ENCODE measurements at places on chromosomes 3 and 15.

DNA sequence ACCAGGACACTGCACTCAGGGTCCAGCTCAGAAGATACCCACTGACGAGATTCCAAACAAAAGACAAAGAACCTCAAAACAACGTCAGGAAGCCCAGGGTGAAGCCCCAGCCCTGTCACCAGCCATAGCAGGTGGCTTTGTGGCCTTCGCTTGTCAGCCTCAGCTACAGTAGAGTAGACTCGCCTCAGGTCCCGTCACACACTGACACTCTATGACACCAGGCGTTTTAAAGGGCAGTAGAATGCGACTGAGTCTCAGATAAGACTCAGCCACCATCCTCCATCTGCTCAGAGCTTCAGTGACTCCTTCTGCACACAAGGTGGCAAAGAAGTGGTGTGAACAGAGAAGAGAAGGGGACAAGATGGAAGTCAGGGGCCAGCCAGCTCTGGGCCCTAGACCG lies 12.8 kb downstream of the RBPMS2 start:
- no peak for DNase-seq

- peak; percentile 92 for DNase-seq
Measured at GRCh38 chr3:172106989-172107388, 67.6 kb downstream of the FNDC3B start.

- no peak for DNase-seq
Measured at GRCh38 chr15:77869021-77869895, 208.3 kb downstream of the TBC1D2B start.

DNA sequence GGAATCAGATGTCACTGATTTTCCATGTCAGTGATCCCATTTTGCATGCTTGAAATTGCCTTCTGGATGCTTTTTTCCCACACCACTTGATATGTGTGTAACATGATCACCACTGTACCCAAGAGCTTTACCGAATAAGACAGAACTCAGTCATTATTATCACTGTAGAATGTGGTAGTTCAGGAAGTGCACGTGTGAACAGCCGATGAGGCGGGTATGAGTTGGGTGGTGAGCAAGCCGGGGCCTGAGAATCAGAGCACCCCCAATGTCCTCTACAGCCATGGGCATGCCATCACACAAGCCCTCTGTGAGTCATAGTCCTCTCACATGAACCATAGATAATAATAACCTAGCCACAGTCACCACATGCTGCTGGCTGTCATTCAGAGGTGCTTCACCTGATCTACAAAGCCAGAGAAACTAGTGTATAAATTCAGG lies 470.8 kb downstream of the SOX2 start:
- peak; percentile 36 for DNase-seq

DNA sequence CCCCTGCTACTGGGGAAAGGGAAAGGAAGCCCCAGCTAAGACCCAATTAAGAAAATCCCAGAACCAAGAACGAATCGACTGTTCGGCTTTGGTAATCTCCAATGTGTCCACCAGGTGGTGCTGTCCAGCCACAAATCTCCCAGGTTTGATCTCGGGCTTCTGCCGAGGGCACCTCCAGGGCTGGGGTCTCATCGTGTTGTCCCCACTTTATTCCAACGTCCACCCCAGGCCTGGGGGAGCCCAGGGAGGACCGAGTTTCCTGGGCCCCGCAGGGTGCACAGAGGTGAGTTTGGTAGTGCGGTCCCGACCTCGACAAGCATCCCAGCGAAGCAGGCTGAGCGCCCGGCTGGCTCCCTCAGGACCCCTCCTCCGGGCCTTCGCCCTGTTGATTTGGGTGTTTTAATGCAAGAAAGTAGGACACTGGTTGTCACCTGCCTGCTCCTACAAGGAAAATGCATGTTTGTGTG lies 185.1 kb downstream of the GOLGA6L6 start:
- peak; percentile 79 for DNase-seq

DNA sequence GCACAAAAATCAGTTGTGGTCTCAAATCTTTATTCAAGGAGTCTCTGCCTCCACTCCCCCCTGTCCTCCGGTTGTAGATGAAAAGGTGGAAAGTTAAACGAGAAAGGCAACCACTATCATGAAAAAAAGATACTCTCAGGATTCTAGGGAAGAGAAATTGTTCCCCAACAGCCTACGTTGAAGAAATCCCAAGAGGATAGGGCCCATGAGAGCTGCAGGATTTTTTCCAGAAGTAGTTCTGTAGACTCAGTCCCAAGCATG lies 14.3 kb downstream of the ZIC1 start:
- DNase-seq, result no peak

DNA sequence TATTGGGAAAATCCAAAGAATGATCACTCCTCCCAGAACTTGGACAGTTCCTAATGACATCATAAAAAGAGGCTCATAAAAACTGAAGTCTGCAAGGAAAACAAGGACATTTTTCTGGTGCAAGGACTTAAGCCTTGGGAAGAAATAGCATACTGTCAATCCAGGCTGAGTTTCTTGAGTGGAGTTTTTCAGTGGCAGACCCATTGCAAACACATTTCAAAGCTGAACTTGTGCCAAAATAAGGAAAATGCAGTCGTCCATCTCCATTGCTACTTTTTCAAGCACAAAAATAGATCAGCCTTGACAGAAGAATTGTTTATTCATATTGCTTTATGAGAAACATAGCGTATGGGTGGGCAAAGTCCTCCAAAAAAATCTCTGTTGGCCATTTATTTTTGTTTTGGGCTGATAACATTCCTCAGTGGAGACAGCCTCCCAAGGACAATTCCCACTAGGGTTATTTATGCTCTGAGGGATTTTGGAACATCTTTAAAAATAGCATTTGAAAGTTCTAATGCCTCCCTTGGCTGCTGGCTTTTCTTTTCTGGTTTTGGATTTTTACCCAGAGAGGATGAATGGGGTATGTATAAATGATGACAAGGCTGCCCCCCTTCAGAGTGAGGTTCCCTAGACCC lies 220.0 kb downstream of the CADPS start:
- no peak for DNase-seq

- peak; percentile 79 for DNase-seq
Measured at GRCh38 chr3:136751316-136752171, 634 bp downstream of the STAG1 start.

GRCh38 chr15:100131321-100132224 lies 210.2 kb downstream of the ADAMTS17 start:
- DNase-seq, result no peak

DNA sequence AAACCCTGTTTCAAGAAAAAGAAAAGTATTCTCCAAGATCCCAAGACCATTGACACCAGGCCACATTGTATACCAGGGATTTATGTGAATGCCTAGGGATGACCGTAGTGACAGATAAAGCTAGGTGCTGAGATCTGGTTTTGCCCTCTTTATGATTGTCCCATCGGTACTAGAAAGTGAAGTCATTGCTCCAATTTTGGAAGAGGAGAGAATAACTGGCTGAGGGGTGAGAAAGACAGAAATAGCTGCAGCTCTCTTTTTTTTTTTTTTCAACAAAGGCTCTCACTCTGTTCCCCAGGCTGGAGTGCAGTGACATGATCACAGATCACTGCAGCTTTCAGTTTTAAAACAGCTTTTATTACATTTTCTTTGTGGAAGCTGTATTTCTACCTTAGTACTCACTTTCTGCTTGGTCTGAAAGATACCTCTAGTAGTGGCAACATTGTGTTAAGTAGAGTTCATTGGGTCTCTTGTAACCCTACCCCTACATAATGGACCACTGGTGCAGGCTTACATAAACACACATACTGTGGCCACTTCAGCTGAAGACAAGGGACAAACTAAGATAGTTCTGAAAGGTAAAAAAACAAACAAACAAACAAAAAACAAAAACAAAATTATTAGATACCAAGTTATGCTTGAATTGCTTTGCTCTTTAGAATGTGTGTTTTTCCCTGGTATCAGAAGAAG lies 18.0 kb downstream of the ZSCAN29 start:
- DNase-seq, result no peak

DNA sequence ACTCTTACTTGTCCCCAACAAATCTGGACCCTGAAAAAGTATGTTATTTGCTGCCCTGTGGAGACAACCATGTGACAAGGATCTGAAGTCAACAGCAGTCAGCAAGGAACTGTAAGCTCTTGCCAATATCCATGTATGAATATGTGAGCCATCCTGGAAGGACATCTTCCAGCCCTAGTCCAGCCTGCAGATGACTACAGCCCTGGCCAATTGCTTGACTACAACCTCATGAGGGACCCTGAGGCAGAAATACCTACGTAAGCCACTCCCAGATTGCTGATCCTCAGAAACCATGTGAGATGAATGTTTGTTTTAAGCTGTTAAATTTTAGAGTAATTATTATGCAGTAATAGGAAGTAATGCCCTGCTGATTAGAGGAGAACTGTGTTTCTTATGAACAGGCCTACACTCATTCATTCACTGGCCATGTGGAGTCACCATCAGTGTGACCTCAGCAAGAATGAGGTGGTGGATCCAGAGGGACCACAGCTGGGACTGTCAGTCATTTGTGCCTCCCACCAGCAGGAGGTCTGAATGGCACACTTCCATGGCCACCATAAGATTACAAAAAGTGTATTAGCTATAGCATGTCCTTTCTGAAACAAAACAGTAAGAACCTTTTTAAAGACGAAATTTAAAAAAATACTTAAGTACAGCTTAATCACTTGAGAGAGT lies 92.6 kb downstream of the TFDP2 start:
- DNase-seq, result no peak

GRCh38 chr3:108461661-108462111 lies 48.7 kb downstream of the MYH15 start:
- peak; percentile 3 for DNase-seq

GRCh38 chr3:16820485-16820884 lies 64.3 kb upstream of the PLCL2 start:
- DNase-seq, result peak; percentile 35

DNA sequence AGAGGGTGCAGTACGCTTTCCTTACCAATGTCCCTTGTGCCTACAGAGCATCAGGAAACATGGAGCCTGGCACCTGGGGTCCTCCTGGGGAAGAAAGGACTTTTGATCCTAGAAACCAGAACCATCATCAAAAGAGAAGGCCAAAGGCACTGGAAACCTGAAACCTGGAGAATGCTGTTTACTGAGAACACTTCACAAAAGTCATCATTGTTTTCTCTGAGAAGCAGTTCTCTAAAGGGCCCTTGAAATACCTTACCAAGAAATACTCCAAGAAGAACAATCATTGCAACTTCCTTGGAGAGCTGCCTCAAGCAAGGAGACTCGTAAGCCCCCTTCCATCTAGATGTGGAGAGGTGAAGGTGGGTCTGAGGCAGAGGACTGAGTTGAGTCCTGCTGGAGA lies 66.0 kb downstream of the TLE3 start:
- no peak for DNase-seq

DNA sequence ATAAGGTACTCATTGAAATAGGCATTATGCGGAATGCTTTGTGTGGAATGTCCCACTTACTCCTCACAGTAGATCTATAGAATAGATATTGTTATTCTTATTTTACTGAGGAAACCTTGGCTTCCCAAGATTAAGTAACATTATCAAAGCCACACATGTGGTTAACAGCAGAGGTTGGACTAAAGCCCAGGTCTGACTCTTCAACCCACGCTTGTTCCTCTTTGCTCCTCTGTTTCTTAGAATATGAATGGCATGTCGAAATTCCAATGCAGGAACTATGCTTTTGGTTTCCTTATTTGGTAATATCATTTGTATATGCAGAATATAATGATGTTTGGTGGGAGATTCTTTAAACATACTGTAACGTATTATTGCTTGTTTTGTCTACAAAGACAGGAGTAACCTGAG lies 818.8 kb upstream of the LMCD1 start:
- no peak for DNase-seq

DNA sequence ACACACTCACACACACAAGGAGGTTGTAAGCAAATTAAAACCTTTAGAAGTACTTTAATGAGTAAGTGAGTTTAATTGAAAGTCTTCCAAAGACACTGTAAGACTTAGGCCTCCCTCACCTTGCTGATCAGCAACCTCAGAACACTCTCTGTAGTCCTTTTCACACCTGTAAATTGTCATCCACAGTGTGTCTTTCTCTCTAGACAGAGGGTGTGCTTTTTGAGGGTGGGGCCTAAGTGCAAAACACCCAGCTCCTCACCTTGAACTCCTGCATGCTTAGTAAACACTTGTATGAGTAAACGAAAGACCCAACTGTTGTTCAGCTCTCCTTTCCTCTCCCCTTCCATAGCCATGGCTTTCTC lies 183.2 kb upstream of the IL12A start:
- DNase-seq, result no peak

- peak; percentile 74 for DNase-seq
Measured at GRCh38 chr3:5304789-5305683, 117.5 kb downstream of the EDEM1 start.

DNA sequence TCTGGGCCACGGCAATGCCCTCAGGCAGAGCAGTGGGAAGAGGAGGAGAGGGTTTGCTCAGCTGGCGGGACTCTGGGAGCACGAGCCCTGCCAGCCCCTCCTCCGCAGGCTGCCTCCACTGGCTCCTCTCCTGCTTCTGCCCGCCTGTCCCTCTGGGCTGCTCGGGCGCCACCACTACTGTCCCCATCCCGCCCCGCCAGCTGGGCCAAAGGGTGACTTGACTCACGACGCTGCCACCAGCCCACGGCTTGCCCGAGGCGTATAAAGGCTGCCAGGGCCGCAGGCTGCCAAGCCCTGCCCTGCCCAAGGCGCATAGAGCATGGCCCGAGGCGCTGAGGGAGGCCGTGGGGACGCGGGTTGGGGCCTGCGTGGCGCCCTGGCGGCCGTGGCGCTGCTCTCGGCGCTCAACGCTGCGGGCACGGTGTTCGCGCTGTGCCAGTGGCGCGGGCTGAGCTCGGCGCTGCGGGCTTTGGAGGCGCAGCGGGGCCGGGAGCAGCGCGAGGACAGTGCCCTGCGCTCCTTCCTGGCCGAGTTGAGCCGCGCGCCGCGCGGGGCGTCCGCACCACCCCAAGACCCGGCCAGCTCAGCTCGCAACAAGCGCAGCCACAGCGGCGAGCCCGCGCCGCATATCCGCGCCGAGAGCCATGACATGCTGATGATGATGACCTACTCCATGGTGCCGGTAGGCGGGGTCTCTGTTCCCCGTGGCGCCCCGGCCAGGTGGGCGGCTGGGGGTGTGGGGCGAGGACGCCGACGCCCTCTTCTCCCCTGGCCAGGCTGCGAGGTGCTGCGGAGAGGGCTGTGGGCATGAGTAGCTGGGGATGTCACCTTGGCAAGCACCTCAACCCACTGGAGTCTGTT lies at the start of gene GLDN:
Gene GLDN (plus strand): TSS at position 290 of the 861 bp plus-strand sequence. CDS start 30 bp downstream, at position 320.
- DNase-seq, result no peak

DNA sequence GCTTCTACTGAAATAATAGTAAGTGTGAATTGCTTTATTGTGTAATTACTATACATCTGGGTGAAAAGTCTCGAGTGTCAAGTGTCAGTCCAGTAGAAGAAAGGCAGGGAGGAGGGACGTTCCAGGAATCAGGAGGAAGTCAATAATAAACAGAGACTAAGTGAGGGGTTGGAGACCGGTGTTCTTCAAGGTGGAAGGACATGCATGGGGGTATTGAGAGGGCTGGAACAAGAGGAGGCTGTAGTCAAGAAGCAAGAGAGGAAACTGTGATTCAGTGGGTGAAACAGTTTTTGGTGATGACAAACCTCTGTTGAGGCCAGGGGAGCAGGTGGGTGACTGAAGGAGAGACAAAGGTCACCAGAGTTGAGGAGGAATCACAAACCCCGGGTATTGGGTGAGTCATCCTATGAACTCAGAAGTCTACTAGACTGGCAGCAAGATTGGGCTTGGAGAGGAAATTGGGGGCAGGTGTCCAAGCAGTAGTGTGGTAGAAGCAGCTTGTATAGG lies 11.6 kb upstream of the SCAMP5 start:
- DNase-seq, result peak; percentile 70

Data from GM12865 (cell line).